ENCODE measurements at places on chromosomes 4 and X.
A peak's percentile ranks its signal among the peaks of the same experiment; 100 is the strongest.

GRCh38 chr4:110622841-110623717, at the start of gene PITX2:
PITX2 (minus strand) TSS chr4:110623077; CDS start chr4:110622460, 617 bp downstream.
- peak; percentile 37 for DNase-seq

DNA sequence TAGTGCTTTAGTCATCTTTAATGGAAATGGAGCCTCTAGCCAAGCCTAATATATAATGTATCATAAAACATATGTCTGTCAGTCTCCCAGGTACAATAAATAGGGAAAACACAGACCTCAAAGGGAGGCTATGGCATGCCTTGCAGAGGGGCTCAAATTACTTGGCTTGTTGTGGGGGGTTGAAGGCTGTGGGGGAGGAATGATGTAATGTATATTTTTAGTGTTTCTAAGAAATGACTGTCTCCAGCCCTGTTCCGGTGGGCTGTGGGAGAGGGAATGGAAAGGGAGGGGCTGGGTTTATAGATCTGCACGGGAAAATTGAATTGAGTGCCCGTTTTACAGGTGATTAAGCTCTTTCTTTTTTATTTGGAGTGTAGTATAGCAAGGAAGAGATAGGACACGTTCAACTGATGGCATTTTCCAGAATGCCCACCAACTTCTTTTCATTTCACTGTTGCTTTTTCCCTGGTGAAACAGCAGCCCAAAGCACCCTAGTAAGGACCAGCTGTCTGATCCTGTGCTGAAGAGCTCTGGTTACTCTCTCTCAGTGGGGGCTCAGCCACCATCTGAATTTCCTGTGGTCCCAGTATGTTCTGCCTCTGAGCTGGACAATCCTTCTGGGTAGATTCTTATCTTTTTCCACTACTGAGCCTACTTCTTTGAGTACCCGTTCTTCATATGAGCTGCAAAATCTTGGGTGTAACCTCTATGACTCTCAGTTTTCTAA, 220.7 kb upstream of the CASK start:
- no peak for DNase-seq

DNA sequence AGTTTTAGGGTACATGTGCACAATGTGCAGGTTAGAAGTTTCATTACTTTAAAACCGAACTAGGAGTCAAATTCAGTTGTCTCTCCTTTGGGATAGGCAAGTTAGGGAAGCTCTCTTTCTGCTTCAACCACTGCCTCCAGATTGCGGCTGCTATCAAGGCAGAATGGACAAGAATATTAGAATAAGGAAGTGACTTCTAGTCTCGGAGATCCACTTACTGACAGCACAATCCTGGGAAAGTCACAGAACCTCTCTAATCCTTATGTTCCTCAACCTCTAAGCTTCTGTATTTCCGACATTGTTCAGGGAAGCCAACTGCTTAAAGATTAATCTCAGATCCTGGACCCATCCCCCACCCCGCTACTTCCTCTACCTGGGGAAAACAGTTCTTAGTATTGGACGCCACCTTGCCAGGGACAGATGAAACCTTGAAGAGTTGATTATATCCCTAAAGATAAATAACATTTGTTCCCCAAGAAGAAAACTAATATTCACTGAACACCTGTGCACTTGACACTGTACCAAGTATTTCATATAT, 2.1 kb downstream of the NUP62CL start:
- no peak for DNase-seq

- no peak for DNase-seq
Observed at GRCh38 chrX:5842601-5843000, 386.1 kb downstream of the NLGN4X start.

- no peak for DNase-seq
Observed at GRCh38 chrX:118152721-118153120, 36.1 kb upstream of the KLHL13 start.

DNA sequence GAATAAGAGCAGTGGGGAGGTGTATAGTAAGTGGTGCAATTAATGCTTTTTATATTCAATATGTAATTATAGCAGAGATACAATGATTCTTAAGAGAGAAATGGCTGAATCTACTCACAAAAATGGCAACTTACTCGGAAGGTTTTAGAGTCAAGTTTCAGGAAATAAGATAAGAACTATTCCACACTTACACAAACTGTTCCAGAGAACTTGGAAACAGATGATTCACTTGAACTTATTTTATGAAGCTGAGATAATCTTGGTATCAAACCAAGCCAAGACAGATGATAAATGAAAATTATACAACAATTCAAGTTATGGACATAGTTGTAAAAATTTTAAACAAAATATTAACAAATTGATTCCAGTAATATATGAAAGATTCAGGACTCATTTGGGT, 311.3 kb upstream of the HS3ST1 start:
- DNase-seq, result no peak

GRCh38 chr4:4323705-4324534, 33.9 kb downstream of the ZBTB49 start:
- DNase-seq, result no peak

GRCh38 chr4:159723341-159724048, 620.6 kb downstream of the RAPGEF2 start:
- DNase-seq, result no peak

DNA sequence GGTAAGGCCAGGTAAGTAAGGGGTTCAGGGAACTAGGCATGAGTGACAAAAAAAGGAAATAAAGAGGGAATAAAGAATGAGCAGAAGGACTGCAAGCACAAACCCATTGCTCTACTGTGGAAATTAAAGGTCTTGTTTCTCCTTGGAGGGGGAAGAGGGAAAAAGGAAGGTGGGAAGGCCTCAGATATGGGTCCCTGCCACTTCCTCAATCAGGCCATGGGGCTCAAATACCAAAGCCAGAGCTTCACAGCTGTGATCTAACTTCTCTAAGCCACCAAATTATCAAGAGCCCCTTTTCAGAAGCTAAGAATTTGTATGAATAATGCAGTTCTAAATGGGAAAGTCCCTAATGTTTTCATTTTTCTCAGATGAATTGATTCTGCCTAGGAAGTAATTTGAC, 4.7 kb downstream of the USP51 start:
- no peak for DNase-seq

DNA sequence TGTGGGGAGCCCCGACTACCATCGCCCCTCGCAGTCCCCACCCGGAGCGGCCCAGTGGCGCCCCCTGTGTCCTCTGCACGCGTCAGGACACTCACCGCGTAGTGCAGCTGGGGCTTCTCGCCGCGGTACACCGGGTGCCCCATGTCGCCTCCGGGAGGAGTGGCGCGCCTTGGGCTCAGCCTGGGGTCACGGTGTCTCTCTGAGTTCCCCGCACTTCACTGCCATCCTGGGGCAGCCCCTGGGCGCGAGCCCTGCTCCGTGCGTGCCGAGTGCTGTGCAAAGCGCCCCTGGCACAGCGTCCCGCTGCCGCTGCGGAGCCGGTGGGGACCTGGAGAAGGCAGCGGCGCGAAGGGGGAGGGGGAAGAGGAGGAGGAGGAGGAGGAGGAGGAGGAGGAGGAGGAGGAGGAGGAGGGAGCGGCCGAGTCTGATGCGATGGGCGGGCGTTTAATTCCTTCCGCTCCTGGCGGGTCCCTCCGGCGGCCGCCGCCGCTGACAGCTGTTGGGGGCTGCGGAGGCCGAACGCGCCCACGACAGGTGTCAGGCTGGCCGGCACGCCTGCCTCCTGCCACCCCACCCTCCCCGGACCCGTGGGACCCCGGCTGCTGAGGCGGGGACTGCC, 134.3 kb downstream of the AMELX start:
- no peak for DNase-seq

DNA sequence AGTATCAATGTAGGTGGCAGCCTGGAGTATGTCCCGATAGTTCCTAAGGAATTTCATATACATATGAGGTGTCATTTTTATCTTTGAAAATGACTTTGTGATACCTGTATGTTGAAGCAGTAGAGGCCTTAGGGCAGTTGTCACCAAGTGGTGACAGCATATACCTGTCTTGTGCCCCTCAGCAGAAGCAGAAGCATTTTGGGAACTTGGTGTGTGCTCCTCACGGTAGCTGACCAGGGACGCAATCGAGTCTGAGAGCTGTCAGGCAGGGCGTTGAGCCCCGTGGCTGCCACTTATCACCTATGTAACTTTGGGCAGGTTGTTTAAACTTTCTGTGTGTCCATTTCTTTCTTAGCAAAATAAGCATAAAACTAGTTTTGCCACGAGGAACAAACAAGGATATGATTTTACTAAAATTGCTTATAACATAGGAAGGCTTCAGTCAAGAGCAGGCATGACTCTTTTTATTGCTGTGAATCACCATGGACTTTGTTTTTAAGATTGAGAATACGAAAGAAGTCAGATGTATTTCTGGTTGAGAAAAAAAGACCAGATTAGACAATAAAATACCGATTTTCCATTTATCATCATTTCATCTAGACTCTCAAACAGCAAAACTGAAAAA, 161.5 kb downstream of the CPE start:
- DNase-seq, result no peak

GRCh38 chr4:47662975-47663374, 174.9 kb downstream of the CORIN start:
- peak; percentile 15 for DNase-seq

- DNase-seq, result no peak
Observed at GRCh38 chrX:17397074-17397473, 22.1 kb downstream of the NHS start.

GRCh38 chrX:117839544-117839943, 277.1 kb downstream of the KLHL13 start:
- DNase-seq, result no peak

GRCh38 chr4:146040623-146041022, 102.0 kb upstream of the ZNF827 start:
- no peak for DNase-seq

DNA sequence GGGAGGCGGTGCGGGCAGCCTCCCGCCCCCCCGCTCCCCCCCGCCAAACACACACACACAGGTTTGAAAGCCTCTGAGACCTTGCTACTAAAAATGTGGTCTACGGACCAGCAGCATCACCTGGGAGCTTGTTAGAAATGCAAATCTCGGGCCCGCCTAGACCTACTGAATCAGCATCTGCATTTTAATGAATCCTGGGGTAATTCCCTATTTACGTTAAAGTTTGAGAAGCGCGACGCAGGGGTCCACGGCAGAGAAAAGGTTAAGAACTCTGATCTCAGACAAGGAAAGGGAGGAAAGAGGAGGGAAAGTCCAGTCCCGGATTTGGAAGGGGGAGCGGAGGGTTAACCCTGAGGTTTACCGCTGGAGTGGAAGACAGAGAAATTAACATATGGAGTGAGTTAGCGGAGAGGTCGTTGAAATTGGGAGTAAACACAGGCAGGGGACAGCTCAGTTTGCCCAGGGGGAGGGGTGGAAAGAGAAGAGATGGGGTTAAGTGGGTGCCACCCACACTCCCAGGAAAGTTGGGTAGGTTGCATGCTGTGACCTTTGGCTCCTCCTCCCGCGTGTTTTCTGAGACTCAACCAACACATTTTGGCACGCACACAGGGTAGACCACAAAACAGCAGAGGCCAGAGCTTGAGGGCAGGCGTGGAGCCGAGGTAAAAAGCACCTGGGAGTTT, 483.6 kb downstream of the BCOR start:
- DNase-seq, result peak; percentile 81

GRCh38 chr4:181710143-181710542, 533.1 kb upstream of the TENM3 start:
- no peak for DNase-seq

- DNase-seq, result no peak
Observed at GRCh38 chr4:114057746-114058145, 78.3 kb upstream of the ARSJ start.

DNA sequence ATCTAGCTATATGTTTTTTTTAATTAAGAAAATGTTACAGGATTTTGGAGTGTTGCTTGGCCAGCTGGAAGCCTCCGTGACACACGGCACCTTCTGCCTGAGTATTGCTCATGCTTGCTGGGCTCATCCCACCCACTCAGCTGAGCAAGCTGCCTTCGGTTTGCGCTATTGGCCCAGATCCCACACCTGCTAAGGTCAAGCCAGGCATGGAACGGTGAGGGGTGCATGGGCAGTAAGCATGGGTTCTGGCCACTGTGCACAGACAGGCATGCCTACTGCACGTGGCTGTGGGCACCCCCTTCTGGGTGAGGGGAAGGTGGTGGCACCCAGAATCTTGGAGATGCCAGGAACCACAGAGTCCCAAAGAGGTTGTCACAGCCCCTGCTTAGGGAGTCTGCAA, 1178.4 kb upstream of the PCDH7 start:
- DNase-seq, result no peak

- no peak for DNase-seq
Observed at GRCh38 chr4:5993876-5994811, 24.1 kb downstream of the C4orf50 start.

DNA sequence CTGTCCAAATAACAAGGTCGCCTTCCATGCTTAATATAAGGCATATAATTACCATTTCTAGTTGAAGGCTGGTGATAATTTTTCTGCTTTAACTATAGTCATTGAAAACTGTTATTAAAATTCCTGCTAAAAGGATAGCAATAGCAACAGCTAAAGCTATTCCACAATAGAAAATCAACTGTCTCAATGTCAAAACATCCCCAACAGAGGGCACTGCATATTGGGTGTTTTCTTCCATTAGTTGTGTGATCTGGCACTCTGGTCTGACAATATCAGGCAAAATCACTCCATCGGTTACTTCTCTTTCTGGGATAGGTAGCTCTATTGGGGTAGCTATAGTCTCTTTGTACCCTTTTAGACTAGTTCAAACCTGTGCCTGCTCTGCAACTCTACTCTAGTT, 53.5 kb downstream of the TMPRSS11F start:
- DNase-seq, result no peak

DNA sequence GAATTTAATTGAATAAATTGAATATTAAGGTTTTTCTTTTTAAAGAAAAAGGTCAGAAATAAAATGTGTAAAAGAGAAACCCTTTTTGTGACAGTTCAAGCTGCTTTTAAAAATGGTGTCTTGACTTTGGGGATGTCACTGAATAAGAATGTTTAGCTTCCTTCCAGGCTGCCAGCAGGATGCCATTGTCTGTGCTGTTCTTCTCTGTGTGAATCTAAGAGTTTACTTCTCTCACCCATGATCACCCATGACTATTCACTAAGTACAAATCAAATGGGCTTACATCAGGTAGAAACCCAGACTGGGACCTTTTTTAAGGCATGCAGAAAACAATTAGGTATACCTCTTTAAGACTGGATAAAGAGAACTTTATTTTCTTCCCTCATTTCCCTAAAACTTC, 115.3 kb downstream of the DACH2 start:
- no peak for DNase-seq

- DNase-seq, result peak; percentile 31
Observed at GRCh38 chr4:1012034-1012739, 761 bp downstream of the FGFRL1 start.

- no peak for DNase-seq
Observed at GRCh38 chr4:8582941-8583654, 2.9 kb downstream of the GPR78 start.

GRCh38 chr4:71405791-71406190, 67.0 kb downstream of the SLC4A4 start:
- DNase-seq, result no peak

DNA sequence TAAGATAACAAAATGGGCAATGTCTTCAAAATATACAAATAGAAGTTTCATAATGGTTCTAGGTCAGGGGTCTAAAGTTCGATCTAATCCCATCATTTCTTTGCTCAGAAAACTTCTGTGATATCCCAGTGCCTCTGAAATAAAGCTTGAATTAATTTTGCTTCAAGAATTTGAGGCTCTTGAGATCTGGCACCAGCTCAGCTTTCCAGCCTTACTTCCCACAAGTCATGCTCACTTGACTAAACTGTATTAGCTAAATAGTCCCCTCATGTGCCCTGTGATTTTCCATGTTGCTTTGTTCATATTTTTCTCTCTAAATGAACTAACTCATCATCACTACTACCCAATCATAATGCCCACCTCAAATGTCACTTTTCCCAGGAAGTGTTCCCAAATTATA, 50.8 kb upstream of the MBNL3 start:
- DNase-seq, result no peak

GRCh38 chr4:163556177-163556576, 61.7 kb downstream of the TMA16 start:
- DNase-seq, result no peak

GRCh38 chr4:47215759-47216158, 184.4 kb downstream of the GABRB1 start:
- no peak for DNase-seq

Measured in stimulated activated CD4-positive, alpha-beta T cell treated with anti-CD3 and anti-CD28 coated beads, Interleukin-4, amount 100 ng/mL, for 24 hours (primary cell).